RCC 7860 (cell line): ENCODE measurements at places on chromosomes 11 and 22.

- no peak for DNase-seq
Measured at GRCh38 chr11:84012171-84012826, 726.1 kb upstream of the CCDC90B start.

GRCh38 chr22:49727881-49728569 lies 99.6 kb downstream of the BRD1 start:
- DNase-seq = no peak

- peak; percentile 68 for DNase-seq
Measured at GRCh38 chr11:14015711-14016110, 53.2 kb downstream of the SPON1 start.

GRCh38 chr11:120608760-120609211 lies 97.2 kb downstream of the GRIK4 start:
- DNase-seq = no peak

- no peak for DNase-seq
Measured at GRCh38 chr22:50528682-50529415, 963 bp downstream of the TYMP start.

- DNase-seq = no peak
Measured at GRCh38 chr11:77325159-77325558, 23.7 kb upstream of the GDPD4 start.

DNA sequence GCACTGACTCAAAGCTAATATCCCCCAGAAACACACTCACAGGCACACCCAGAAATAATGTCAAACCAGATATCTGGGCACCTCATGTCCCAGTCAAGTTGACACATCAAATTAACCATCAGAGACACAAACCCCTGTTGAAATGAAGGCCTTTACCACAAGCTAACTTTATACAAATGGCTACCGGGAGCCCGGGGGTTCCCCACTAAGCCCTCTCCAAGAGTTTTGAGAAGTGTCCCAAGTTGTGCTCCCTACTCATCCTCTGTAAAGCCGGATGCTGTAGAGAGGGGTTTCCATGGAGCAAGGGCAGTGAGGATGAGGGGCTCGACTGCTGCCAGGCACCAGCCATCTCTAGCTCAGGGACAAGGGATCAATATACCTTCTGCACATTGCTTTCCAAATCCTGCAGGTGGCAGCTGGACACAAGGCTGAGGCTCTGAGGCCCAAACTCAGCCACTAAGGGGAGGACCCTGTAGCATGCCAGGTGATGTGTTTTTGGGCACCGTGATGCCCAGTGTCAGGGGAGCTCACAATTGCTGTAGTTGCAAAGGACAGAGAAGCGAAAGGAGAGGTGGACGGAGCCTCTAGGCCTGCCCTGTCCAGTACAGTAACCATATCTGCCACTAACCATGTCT lies 145.7 kb downstream of the TTC17 start:
- DNase-seq = no peak

- DNase-seq = peak; percentile 92
Measured at GRCh38 chr22:40950962-40951794, at the start of gene RBX1. TSS of gene RBX1 (plus strand) at chr22:40951378. CDS start at chr22:40951399, 21 bp downstream.

DNA sequence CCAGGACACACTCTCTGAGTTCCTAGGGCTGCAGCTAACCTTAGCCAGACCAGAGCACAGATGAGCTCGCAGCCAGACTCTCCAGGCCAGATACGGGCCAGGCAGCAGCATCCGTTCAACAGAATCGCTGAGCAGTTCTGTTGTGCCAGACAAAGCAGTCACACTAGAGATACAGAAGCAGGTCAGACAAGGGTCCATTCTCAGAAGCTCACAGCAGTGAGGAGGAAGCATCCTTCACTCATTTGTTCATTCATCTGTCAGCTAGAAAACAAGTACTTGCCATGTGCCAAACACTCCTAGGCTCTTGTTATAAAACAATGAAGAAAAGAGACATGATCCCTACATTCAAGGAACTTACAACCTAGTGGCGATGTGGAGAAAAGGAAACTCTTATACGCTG lies 2.6 kb downstream of the LMO2 start:
- DNase-seq = no peak

DNA sequence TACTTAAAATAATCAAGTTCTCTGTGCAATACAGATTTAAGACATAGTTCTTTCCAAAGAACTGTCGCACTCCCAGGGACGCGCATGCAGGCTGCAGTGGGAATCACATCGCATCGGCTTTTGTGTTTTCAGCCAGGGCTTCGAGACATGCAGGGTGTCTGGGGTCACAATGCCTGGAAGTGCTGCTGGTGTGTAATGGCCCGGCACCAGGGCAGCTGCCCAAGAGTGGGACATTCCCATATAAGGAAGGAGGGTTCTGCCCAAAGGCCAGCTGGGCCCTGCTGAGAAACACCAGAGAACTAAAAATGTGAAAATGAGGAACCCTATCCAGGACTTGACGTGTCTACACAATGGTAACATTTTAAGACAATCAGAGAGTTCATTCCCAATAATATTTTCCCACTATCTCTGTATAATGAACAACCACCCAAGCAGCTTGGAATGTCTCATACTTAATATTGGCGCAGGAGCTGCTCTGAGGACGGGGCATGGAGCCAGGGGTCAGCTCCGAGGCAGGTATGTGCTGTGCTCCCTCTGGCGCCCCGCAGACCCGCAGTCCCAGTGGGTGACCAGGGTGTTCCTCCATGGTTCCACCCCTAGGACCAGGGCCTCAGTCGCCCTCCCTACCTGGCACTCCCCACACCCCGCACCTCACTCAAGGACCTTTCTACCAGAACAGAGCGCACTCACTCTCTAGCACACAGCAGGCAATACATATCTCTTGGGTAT lies 11.3 kb downstream of the MCAT start:
- DNase-seq = no peak

- DNase-seq = no peak
Measured at GRCh38 chr11:3001496-3001895, 9.4 kb upstream of the NAP1L4 start.
